ENCODE measurements at places on chromosomes 13 and 19.
A peak's percentile ranks its signal among the peaks of the same experiment; 100 is the strongest.

DNA sequence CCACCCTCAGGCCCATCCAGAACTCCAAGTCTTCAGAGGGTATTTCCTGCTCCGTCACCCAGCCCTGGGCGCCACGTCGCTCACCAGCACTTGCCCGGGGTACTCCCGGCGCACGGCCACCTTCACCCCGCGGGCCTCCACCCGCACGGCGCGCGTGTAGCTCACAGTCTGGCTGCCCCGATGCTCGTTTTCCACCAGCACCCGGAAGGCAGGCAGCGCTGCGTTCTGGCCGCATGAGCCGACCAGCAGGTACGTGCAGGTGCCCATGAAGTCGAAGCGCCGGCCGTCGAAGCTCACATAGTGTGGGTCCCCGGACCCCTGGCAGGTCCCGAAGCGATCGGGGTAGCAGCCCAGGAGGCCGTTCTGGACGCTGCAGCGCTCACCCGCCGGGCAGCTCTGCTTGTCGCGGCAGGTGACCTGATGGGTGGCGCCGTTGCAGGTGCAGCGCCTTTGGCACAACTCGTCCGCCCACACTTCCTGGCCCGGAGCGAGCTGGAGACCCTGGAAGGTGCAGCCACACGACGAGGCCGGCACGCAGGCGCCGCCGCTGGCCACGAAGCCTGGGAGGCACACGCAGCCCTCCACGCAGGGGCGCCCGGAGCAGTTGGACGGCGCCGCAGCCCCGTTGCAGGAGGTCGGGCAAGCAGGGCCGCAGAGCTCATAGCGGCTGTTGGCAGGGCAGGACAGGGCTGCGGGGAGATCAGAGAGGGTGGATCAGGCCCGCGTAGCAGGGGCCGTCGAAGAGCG is 19.2 kb downstream of the FCGBP start:
- no peak for DNase-seq

GRCh38 chr13:92941167-92941566 is 285.4 kb upstream of the GPC6 start:
- no peak for DNase-seq

- peak; percentile 5 for DNase-seq
Observed at GRCh38 chr19:38134540-38135149, 89.4 kb downstream of the DPF1 start.

DNA sequence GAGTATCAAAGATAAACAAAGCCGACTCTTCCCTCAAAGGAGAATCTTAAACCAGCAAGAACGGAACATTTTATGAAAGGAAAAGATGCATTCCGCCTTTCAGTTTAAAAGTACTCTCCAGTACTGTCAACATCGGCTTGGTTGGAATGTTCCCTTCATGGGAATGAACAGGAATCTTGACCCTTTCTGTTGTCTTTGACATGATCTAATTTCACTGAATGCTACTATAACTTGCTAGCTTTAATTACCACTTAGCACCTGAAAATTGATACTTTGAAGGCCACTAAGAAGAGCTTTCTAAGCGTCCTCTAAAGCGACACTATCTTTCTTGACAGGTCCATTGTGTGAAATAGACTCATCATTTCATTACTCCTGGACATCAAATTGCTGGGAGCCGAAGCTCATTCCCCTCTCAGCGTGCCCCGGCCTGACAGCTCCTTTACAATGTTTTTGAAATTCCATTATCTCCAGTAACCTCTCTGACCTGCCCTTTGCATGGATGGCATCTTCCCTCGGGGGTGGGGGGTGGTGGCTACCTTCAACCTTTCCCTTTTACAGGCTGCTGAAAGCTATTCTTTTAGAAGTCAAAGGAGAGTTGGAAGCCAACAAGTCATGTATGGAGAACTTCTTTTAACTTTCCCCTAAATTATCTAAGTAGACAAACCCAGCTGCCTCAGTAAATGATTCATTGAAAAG is 67.9 kb downstream of the EFNB2 start:
- DNase-seq: no peak

DNA sequence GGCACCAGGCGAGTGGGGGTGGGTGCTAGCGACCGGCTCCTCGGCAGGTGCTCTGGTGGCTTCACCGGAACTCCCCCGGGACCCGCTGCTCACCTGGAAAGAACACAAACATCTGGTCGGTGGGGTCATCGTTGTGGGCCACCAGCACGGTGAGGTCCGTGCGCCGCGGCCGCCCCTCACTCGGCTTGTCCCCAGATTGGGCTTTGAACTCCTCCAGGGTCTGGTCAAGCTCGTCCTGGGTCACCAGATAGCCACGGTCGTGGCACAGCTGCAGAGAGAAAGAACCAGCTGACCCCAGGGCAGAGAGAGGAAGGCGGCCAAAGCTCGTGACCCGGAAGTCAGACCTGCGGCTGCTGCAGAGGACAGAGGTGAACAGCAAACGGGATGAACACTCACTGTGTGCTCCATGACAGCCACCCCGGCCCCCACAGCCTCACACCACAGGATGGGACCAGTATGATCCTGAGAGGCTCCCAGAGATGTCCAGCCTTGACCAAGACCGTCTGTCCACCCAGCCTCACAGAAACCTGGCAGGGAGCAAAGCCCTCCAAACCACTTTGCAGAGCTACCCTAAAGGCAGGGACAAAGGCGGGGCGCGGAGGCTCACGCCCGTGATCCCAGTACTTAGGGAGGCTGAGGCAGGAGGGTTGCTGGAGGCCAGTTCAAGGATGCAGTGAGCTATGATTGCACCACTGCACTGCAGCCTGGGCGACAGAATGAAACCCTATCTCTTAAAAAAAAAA is 1.2 kb downstream of the POLR2E start:
- DNase-seq: no peak

- no peak for DNase-seq
Observed at GRCh38 chr13:112346173-112346898, 29.8 kb upstream of the SPACA7 start.

DNA sequence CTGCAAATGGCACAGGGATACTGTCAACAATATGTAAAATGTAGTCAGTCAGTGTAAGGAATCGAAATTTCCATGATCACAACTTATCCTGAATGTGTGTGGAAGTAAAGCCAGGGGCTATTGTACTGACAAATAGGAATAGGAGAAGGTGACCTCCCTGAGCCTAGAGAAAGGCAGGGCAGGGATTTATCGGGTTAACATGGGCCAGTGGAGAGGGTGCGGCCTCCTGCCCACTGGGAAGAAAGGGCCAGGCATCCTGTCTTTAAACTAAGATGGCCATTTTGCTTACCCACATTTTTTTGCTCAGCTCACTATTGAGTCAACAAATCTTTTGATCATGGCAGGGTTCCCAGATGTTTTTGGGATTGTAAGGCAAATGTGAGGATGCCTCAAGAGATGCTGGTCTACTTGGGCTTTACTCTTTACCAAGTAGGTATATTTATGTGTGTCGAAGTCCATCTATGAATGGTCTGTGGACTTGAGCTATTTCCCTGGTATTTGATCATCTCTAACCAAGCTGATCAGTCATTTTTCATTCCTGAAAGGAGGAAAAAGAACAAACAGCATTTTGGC is 116.6 kb upstream of the RNF113B start:
- no peak for DNase-seq

DNA sequence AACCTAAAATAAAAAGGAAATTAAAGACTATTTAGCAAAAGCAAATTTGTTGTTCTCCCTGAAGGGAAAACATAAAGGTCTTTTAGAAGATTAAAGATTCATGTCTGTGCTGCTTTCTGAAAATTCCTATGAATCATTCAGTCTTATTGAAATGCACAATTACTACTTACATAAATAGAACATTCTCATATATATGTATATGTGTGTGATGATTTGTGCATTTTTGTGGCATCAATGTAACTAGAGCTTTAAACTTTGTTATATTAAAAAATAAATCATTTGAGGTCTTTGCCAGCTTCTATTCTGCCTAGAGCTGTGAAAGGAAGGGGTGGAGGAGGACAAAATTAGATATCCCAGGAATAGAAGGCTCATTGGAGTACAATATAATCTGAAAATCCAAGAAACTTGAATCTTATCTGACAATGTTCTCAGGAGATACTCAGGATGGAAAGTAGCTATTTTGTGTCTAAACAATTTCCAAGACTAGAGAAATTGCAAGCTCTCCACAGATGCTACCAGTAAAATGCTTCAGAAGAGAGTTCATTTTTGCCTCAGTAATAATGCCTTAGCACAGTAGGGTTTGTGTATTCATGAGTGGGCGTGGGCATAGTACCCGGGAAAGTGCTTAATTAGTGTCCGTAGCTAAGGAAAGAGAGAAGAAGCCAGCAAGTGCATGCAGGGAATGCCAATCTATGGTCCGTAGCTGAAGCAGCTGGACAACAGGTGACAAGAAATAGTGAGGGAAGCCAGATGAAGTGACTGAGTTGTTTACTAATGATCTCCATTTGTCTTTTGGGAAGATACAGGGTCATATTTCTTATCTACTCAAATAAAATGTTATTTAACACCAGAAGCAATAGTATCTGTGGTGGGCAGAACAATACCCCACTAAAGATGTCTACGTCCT is 395.5 kb upstream of the NBEA start:
- DNase-seq: no peak

DNA sequence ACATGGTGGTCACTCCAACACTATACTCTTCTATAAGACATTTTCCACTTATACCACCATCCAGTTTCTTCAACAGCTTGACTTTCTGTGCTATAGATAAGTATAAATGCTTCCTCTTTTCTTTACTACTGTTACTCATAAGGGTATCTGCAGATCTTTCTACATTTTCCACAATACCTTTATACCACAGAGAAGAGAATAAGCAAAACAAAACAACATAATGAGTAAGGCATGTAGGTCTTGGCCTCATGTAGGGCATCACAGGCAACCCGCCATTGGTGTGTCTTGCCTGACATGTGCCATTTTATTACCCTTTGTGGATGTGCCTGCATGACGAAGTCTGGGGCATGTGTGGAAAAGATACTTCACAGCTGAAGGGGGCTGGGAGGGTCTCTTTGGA is 265.3 kb upstream of the STARD13 start:
- no peak for DNase-seq

GRCh38 chr19:52217576-52217975 is 27.7 kb downstream of the PPP2R1A start:
- no peak for DNase-seq

GRCh38 chr13:94236872-94237271 is 242.6 kb downstream of the DCT start:
- no peak for DNase-seq

GRCh38 chr19:51986309-51987291 is at the start of gene ZNF350:
TSS of gene ZNF350 (minus strand) at chr19:51986840. CDS start at chr19:51974360, 12,480 bp downstream.
- DNase-seq: peak; percentile 68

- no peak for DNase-seq
Observed at GRCh38 chr13:70662231-70662940, 554.1 kb upstream of the KLHL1 start.

DNA sequence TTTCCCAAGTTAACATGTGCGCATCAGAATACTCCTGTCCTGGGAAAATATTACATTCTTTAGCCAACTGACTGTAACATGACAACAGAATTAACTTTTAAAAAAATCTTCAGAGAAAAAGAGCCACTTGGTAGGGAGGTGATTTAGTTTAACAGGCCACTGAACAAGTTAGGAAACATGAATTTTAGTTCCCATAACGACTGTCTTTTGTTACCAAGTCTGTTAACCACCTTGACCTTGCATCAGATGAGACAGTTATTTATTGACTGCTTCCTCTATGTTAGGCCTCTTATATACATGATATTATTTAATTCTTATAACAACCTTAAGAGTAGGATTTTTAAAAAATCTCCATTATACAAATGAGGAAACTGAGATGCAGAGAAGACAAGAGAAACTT is 268.6 kb downstream of the NDFIP2 start:
- no peak for DNase-seq

DNA sequence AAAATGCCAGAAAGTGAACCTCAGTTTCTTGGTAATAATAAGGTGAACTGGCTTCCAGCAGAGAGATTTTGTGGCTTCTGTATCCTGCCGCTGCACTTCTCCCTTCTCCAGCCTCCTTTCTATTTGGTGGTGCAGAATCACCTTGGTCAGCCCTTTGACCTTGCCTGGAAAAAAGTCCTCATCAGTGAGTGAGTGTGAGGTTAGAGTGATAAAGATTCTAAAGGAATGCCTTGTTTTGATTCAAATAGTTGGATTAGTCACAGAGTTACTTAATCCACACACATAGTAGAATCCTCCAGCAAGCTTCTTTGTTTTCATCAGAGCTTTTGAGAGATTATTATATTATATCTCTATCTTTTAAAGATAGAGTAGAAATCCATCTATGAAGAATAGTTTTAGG is 140.9 kb downstream of the KCNRG start:
- DNase-seq: no peak

- no peak for DNase-seq
Observed at GRCh38 chr19:24051516-24051915, 35.5 kb upstream of the ZNF254 start.

- DNase-seq: no peak
Observed at GRCh38 chr13:23098161-23098907, 82.4 kb upstream of the SGCG start.

DNA sequence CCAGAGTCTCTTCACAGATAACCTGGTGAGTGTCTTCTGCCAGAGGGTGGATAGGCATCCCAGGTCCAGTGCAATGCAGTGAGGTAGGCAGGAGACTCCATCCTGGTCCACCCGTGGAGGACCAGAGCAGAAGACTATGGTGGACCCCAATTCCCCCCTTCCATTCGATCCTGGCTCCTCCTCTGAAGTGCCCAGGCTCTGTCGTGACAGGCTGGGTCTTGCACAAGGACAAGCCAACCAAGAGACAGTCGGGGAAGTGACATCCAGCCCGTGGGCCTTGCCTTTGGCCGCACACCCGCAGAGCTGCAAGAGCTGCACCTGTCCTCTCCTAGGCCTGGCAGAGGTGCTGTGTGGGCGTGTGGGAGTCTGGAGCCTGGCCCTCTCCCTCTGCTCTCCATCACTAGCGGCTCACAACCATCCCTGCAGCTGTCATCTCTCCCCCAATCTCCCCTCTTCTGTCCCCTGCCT is 3.1 kb downstream of the ZNF784 start:
- DNase-seq: no peak

- DNase-seq: no peak
Observed at GRCh38 chr13:107170270-107170931, 602.5 kb upstream of the ARGLU1 start.

DNA sequence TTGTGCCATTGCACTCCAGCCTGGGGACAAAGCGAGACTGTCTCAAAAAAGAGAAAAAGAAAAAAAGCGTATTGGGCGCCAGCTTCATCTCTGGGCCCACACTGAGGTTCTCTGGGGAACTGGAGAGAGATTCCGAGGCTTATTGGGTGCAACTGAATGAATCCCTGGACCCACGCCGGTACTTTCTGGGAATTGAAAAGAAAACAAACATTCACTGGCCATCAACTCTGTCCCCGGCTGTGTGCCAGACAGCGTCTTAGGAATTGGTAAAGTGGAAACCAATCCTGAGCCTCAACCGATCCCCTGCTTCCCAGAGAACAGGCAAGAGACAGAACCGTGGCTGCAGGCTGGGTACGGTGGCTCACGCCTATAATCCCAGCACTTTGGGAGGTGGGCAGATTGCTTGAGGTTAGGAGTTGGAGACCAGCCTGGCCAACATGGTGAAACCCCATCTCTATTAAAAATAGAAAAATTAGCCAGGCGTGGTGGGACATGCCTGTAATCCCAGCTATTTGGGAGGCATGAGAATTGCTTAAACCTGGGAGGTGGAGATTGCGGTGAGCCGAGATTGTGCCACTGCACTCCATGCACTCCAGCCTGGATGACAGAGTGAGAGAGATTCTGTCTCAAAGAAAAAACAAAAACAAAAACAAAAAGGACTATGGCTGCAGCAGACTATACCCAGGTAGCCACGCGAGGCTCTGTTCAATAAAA is 8.6 kb downstream of the ANO8 start:
- no peak for DNase-seq

- no peak for DNase-seq
Observed at GRCh38 chr19:39325778-39326665, 5.4 kb upstream of the LRFN1 start.

GRCh38 chr13:110173247-110173818 is 133.6 kb downstream of the COL4A1 start:
- no peak for DNase-seq

GRCh38 chr13:31073859-31074718 is 87.6 kb downstream of the HSPH1 start:
- no peak for DNase-seq
